ENCODE measurements at places on chromosomes 2 and 18. TPM values are rescaled to one million over a fixed set of nuclear protein-coding genes. Genes with fewer than 3 reads are reported as not detected.

DNA sequence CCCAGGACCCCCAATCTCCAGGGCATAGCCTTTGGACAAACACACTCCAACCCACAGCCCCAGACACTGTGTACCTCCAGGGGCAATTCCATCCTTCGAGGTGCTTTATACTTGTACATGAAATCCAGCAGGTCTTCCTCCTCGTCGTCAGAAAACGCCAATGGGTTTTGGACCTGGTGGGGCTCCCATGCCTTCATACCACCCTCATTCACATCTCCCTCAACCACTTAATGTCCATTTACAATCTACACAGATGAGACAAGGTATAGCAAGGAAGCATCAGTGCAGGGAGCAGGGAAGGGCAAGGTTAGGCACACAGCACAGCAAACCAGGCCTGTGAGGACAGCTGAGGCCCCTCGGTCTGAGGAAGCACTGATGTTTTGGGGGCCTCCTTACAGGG lies 20.6 kb downstream of the MRPL35 start:
- no peak overlapping the region for H3K4me3 ChIP-seq
- no peak overlapping the region for H3K27ac ChIP-seq
- H3K27me3 ChIP-seq, result no peaks in the 10 kb centered on the region
- no peaks in the 10 kb centered on the region for H3K36me3 ChIP-seq

The SCRN3 gene
- total RNA-seq, result 10.5 TPM

DNA sequence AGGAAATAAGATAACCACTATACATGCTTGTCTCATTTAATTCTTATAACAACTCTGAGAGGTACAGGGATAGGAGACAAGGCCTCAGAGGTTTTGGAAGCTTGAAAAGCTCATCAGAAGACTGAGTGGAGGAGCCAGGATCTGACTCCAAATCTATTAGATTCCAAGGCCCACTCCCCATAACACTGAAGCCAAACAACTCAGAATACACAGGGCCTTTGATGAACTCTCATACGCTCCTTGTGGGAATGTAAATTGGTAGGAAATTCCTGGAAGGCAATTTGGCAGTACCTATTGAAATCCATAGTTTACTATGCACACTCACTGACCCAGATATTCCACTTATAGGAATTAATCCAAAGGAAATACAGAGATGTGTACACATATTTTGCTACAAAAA lies 27.9 kb downstream of the WIPF1 start:
- peaks cover 41% of the 10 kb centered on the region for H3K36me3 ChIP-seq
- no peak for DNase-seq
- peaks cover 20% of the 10 kb centered on the region for H3K4me1 ChIP-seq
- no peak overlapping the region for H3K27ac ChIP-seq
- H3K4me3 ChIP-seq, result no peak overlapping the region

DNA sequence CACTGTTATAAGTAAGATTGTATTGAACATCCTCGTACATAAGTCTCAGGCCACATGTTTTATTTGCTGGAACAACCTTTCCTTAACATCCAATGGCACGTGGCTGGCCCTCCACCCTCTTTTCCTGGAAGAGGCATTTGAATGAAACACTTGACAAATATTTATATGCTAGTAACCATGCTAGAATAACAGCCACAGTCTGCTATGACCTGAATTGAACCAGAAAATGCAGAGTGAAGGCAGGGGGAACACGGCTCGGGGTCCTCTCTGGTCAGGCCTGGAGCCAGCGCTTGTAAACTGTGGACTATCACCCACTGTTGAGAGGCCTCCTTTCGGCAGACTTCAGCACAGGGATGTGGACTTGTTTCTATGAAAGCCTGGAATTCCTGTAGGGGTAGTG lies 198.2 kb upstream of the COPS8 start:
- no peak for DNase-seq
- no peaks in the 10 kb centered on the region for H3K27me3 ChIP-seq
- H3K27ac ChIP-seq, result peak overlapping the region; percentile 85
- H3K36me3 ChIP-seq, result no peaks in the 10 kb centered on the region
- peaks cover 14% of the 10 kb centered on the region for H3K4me1 ChIP-seq

- H3K4me3 ChIP-seq, result no peak overlapping the region
- H3K36me3 ChIP-seq, result peaks cover 8% of the 10 kb centered on the region
- H3K4me1 ChIP-seq, result no peaks in the 10 kb centered on the region
- H3K27me3 ChIP-seq, result no peaks in the 10 kb centered on the region
Observed at GRCh38 chr18:26356045-26356785, 130.0 kb downstream of the TAF4B start.

The CD302 gene
- total RNA-seq, result 20.7 TPM

The DYNAP gene
- total RNA-seq, result not detected

DNA sequence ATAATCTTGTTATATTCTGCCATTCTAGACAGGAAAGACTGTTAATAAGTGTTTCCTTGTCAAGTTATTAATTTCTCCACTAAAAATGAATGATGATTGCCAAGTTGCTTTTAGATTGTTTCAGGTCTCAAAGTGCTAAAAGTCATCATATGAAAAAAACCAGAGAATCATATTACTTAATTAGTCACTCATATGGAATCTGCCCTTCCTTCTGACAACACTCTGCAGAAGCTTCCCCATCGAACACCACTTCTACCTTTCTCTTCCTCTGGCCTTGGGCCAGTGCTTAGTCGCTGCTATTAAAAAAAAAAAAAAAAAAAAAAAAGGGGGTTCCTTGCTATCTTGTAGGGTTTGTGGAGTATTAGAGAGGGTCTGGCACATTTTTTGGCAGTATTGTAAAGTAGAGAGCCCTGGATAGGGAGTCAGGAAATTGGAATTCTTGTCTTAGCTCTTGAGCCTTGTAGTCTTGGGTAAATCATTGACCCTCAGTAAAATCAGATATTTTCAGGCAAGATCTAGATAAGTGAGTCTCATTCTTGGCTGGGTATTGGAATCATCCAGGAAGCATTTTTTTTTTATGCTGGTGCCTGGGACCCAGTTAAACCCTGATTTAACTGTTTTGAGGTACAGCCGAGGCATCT lies 141.7 kb upstream of the CCDC68 start:
- DNase-seq, result no peak
- no peak overlapping the region for H3K4me3 ChIP-seq
- H3K27me3 ChIP-seq, result no peaks in the 10 kb centered on the region
- no peaks in the 10 kb centered on the region for H3K36me3 ChIP-seq
- H3K27ac ChIP-seq, result no peak overlapping the region

DNA sequence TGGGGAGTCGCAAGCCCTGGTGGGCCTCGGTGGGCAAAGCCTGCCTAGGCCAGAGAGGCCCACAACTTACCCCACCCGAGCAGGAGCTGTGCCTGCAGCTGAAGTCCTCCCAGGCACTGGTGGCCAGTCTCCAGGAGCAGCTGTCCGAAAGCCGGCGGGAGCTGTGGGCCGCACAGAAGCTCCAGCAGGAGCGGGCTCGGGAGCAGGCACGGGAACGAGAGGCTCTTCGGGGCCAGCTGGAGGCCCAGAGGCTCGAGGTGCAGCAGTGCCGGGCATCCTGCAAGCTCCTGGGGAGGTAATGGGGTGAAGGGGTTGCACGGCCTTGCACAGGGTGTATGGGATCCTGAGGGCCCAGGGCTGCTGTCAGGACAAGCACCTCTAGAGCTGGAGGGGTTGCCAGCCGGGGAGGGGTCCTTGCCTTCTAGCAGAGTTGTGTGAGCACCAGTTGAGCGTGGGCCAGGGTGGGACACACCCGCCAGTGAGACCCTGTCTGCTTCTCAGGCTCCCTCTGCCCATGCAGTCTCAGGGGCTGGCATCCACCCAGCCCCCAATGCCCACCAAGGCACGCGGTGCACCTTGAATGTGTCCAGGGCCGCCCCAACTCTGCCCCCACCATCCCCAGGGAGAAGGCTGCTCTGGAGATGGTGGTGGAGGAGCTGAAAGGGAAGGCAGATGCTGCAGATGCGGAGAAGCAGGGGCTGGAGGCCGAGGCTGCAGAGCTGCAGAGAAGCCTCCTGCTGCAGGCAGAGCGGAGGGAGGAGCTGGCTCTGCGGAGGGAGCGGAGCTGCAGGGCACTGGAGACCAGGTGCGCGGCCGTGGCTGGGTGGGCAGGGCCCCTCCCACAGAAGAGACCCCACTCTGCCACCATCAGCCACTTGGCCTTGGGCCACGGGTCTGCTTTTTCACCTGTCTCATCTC lies 27.2 kb downstream of the CROCC2 start:
- H3K4me1 ChIP-seq, result no peaks in the 10 kb centered on the region
- H3K27me3 ChIP-seq, result peaks cover 3% of the 10 kb centered on the region
- no peak overlapping the region for H3K4me3 ChIP-seq
- peak; percentile 78 for DNase-seq
- no peak overlapping the region for H3K27ac ChIP-seq

- H3K36me3 ChIP-seq, result no peaks in the 10 kb centered on the region
- DNase-seq, result no peak
- H3K27ac ChIP-seq, result peak overlapping the region; percentile 68
- no peak overlapping the region for H3K4me3 ChIP-seq
Observed at GRCh38 chr18:23227726-23228070, 92.4 kb downstream of the CABLES1 start.

The UGT1A7 gene
- 8.0 TPM for total RNA-seq

DNA sequence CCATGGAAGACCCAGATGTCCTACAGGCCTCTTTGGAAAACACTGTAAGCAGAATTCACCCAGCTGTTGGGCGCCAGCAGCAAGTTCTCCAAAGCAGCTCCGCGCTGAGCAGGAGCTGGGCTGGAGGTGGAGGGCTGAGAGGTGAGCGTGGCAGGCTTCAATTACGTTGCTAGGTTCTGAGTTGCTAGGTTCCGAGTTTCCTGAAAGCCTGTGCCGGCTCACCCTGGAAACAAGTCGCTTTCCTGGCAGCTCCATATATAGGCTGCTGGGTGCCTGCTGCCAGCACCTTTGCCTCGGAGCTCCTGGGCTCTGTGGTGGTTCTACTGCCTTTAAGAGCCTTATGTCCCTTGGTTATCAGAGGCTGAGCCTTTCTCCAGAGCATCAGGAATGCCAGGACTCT lies 14.4 kb upstream of the EGR4 start:
- no peaks in the 10 kb centered on the region for H3K36me3 ChIP-seq
- H3K27me3 ChIP-seq, result peaks cover 29% of the 10 kb centered on the region
- no peak for DNase-seq

DNA sequence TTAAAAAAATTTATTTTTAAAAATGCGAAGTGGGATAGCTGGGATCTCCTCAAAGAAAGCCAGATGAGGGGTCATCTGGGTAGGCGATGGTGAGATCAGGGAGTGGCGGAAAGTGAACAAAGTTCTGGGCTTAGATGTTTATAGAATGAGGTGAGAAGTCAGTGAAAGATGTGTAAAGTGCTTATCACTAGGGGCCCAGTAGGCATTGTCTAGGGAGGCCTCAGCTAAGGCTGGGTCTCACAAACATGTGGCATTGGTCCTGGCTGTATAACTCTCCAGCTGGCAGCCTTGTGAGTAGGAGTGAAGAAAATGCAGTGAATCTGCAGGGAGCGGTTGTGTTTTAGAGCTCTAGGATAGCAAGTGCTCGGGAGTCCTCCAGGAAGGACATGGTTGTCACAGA lies 10.5 kb downstream of the ACSL3 start:
- H3K27ac ChIP-seq, result no peak overlapping the region
- no peak overlapping the region for H3K4me3 ChIP-seq
- no peaks in the 10 kb centered on the region for H3K36me3 ChIP-seq
- DNase-seq, result no peak

GRCh38 chr2:75705921-75706320 lies 4.8 kb downstream of the GCFC2 start:
- no peaks in the 10 kb centered on the region for H3K27me3 ChIP-seq
- no peak overlapping the region for H3K27ac ChIP-seq
- peaks cover 23% of the 10 kb centered on the region for H3K4me1 ChIP-seq
- DNase-seq, result no peak
- no peak overlapping the region for H3K4me3 ChIP-seq

- no peaks in the 10 kb centered on the region for H3K27me3 ChIP-seq
Observed at GRCh38 chr2:232339121-232340081, 39.1 kb upstream of the ALPP start.

DNA sequence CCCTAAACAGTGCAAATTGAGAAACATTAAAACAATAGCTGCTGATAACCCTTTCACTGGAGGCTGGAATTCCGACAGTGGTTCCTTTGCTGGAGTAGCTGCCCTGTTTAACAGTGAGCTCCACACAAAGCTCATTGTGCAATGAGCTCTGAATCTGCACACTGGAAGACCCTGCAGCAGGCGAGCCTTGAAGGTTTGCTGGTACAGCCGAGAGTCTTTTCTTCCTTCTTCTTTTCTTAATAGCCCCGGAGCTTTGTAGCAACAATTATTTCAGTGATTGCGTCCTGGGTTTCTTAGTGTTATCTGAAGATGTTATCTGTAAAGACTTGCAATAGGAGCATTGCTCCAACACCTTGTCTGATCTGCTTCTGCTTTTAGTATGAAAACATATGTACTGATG lies 50.8 kb upstream of the CXCR4 start:
- no peaks in the 10 kb centered on the region for H3K4me1 ChIP-seq
- no peaks in the 10 kb centered on the region for H3K27me3 ChIP-seq
- no peaks in the 10 kb centered on the region for H3K36me3 ChIP-seq
- DNase-seq, result no peak
- H3K4me3 ChIP-seq, result no peak overlapping the region
- H3K27ac ChIP-seq, result no peak overlapping the region

GRCh38 chr18:9741793-9742523 lies 33.9 kb downstream of the RAB31 start:
- H3K4me1 ChIP-seq, result peaks cover 26% of the 10 kb centered on the region
- no peaks in the 10 kb centered on the region for H3K27me3 ChIP-seq
- H3K27ac ChIP-seq, result peak overlapping the region; percentile 54
- H3K36me3 ChIP-seq, result no peaks in the 10 kb centered on the region

GRCh38 chr2:66684289-66684688 lies 249.4 kb downstream of the MEIS1 start:
- no peaks in the 10 kb centered on the region for H3K27me3 ChIP-seq
- no peak overlapping the region for H3K27ac ChIP-seq

DNA sequence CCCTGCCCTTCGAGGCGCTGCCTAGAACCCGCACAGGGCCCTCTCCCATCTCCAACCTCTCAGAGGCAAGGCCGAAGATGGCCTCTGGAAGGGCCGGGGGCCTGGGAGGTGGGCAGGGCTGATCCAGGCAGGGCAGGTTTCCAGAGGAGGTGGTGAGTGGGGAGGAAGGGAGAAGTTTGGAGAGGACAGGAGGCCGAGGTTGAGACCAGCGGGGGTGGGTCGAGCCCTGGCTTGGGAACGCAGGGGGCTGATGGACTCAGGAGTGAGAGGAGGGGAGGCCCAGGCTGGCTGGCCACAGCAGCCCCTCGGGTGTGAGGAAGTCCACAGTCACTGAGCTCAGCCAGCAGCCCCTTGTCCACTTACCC lies 10.5 kb downstream of the CAPN10 start:
- no peaks in the 10 kb centered on the region for H3K4me1 ChIP-seq
- H3K36me3 ChIP-seq, result peaks cover 55% of the 10 kb centered on the region
- DNase-seq, result peak; percentile 58
- H3K27me3 ChIP-seq, result no peaks in the 10 kb centered on the region

DNA sequence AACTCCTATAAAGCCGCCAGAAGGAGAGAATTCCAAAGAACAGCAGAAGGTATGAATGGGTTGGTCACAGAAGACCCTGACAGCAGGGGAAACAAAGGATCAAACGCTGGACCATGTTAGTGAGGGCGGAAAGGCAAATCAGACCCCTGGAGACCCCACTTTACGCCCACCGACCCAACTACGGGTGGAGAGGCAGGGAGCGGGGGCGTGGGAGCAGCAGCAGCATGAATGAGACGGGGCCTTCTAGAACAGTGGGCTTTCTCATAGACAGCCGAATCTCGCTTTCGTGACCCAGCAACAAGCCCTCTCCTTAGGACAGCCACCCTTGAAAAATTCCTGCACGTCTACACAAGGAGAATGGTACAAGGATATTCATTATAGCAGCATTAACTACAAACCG lies 191.0 kb downstream of the HDAC4 start:
- no peaks in the 10 kb centered on the region for H3K27me3 ChIP-seq
- peak; percentile 36 for DNase-seq
- no peak overlapping the region for H3K27ac ChIP-seq

Measured in suprapubic skin (tissue), 4 donors.